Keratinocyte (primary cell): ENCODE measurements at places on chromosomes 13 and 19.

- no peaks in the 10 kb centered on the region for H3K27me3 ChIP-seq
- H3K4me3 ChIP-seq = no peak overlapping the region
- no peak for DNase-seq
These were observed 59.0 kb downstream of the SMARCA4 start for GRCh38 chr19:11019824-11020223.

DNA sequence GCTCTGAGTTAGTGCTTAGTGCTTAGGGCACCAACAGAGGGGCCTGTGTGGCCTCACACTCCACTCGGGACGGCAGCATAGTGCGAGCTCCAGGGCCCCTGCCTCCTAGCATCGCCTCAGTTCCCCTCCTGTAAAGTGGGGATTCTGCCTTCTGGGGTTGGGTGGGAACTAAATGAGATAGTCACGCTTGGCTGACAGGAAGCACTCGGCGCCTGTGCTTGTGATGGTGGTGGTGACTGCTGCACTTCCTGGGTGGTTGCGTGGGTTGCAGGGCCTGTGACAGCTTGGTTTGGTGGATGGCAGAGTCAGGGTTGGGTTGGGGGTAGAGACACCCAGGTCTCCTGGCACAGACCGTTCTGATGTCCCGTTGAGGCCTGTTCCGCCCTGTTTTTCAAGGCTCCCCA lies 7.7 kb downstream of the PLEKHF1 start:
- no peaks in the 10 kb centered on the region for H3K27me3 ChIP-seq
- H3K4me3 ChIP-seq = no peak overlapping the region
- peaks cover 25% of the 10 kb centered on the region for H3K36me3 ChIP-seq
- H3K27ac ChIP-seq = no peak overlapping the region
- DNase-seq = no peak

DNA sequence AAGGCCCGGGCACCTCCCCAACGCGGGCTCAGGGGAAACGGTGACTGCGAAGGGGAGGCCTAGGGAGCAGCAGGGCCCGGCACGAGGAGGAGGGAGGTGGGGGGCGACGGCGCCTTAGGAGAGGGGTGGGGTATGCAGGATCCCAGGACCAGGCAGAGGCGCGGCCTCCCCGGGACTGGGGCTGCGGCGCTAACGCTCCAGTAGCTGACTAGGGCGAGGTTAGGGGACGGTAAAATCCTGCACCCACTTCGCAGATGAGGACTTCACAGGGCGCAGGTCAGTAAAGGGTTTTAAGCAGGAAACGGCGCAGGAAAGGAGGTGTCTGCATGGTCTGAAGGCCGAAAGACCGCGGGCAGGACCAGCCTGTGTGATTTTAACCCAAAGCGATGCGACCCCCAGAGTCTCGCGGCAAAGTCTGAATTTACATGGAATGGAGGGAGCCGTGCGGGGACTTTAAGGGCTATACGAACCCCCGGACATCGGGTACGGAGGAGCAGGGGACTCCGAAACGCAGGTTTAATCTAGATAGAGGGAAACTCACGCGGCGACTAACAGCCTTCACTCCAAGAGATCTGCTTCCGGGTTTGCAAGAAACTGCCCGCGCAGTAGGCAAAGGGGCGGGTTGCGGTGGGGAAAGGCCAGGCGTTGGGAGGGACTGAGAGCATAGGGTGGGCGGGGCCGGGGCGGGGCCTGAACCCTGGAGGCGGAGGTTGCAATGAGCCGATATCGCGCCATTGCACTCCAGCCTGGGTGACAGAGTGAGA lies at the start of gene ZNF665:
Gene ZNF665, minus strand, starts transcription at position 588 of the 764 bp plus-strand sequence. CDS start 10,460 bp downstream, outside the sequence.
- no peaks in the 10 kb centered on the region for H3K27me3 ChIP-seq
- peaks cover 3% of the 10 kb centered on the region for H3K36me3 ChIP-seq
- H3K4me1 ChIP-seq = peaks cover 3% of the 10 kb centered on the region
- H3K4me3 ChIP-seq = peak within 1 kb of the TSS; percentile 88

GRCh38 chr13:76937281-76937820 lies 11.0 kb upstream of the ACOD1 start:
- H3K4me3 ChIP-seq = no peak overlapping the region
- DNase-seq = peak; percentile 26
- peaks cover 17% of the 10 kb centered on the region for H3K4me1 ChIP-seq
- H3K27ac ChIP-seq = peak overlapping the region; percentile 40
- no peaks in the 10 kb centered on the region for H3K36me3 ChIP-seq
- H3K27me3 ChIP-seq = no peaks in the 10 kb centered on the region

DNA sequence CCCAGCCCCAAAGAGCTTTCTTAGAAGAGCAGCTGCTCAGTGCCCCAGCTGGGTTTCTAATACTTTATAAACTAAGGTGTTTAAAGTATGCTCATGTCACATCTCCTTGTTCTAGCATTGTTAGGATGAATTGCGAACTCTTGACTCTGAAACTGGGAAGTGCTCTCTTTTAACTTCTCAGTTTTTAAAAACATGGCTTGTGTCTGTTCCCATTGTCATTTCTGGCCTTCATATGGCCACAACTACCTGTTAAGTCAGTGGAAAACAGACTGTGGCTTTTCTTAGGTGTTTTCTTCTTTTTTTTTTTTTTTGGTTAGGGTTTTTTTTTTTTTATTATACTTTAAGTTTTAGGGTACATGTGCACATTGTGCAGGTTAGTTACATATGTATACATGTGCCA lies 164.7 kb downstream of the KCNRG start:
- H3K36me3 ChIP-seq = no peaks in the 10 kb centered on the region
- no peaks in the 10 kb centered on the region for H3K4me1 ChIP-seq
- H3K4me3 ChIP-seq = no peak overlapping the region
- H3K27me3 ChIP-seq = no peaks in the 10 kb centered on the region
- H3K27ac ChIP-seq = no peak overlapping the region
